Bone marrow (tissue), 2 donors: ENCODE measurements at places on chromosomes 6 and 20.

DNA sequence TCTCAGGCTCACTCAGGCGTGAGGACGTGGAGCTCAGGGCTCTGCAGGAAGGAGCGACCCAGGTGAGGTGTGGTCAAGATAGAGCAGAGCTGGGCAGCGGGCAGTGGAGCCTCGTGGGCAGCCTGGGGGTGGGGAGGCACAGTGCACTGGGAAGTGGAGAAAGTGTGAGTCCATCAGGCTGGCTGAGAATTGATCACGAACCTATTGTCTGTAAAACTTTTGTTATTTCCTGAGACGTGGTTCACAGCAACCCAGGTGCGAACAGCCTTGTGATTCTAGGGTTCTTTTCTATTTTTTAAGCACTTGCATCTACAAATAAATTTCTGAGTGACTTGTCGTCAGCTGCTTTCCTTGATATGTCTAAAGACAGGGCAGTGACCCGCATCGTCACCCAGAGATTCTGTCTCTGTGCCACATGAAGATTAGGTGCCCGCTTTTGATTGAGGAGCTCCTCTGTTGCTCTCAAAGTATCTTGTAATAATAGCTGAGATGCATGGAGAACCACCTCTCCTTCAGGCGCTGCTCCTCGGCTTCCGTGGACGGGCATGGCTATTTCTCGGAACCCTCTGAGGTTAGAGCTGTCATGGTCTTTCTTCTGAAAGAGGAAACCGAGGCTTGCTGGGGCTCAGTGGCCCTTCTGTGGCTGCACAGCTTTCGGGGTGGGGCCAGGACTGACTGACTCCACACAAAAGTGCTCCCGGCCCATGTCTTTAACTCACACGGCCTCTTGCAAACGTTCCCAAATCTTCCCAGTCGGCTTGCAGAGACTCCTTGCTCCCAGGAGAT, 662 bp upstream of the CCR6 start:
- DNase-seq = no peak

DNA sequence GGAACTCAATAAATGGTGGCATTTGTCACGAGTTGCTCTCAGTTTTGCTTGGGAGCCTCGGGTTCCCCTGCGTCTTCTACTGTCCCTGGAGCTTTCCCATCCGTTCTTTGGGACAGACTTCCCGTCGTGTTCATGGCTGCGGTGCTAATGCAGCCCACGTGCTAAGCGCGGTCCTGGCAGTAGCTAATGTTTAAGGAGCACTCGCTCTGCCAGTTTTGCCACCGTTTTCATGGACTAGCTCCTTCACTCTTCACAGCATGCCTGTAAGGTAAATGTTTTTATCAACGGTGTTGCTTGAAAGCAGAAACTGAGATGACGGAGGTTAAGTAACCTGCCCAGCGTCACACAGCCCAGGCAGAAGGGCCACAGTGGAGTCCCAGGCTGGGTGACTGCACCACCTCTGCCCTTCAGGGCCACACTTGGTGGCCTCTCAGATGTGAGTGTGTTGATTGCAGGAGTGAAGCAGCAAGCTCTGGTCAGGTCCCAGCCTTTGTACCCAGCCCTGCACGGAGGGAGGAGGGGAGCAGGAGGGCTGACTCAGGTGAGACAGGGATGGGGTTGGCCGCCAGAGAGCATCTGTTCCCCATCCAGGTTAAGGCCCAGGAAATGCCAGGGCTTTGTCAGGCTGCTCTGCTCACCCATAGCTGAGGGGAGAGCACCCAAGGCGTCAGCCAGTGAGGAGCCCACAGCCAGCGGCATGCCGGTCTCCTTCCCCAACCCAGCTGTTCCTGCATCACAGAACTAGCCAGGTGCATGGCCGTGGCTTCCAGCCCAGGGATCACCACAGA, 181.8 kb downstream of the ZMYND8 start:
- DNase-seq = no peak

GRCh38 chr20:62307226-62308101, 4.7 kb downstream of the ADRM1 start:
- no peak for DNase-seq

DNA sequence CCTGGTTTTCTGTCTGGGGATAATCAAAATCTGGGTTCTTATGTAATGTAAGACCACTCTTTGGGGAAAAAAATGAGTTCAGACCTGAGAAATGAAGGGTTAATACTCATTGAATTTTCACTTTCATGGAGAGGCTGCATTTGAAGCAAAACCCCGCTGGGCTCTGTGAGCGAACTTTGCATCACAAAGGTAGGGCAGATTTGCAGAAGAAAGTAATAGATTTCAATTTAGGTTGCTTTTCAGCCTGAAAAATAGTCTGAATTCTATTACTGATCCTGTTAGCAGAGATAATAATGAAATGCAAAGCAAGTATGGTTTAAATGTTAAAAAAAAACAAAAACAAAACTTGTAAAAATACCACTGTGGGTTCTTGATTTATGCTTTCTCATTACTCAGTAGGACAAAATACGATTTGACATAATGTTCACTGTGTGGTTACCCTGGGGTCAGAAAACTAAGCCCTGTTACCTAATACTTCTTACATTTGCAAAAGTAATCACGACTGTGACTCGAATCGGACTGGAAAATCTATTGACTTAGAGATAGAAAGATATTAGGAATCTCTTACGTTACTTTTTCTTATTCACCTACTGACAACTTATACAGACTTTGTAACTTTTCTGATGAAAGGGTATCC, 72.2 kb downstream of the UST start:
- no peak for DNase-seq

- DNase-seq = no peak
These were observed 60.8 kb downstream of the CD40 start for GRCh38 chr20:46178891-46179290.

- no peak for DNase-seq
These were observed 214.5 kb upstream of the SASH1 start for GRCh38 chr6:148128014-148128730.
